ENCODE measurements at places on chromosomes 5 and 9. TPM values are rescaled to one million over a fixed set of nuclear protein-coding genes. Genes with fewer than 3 reads are reported as not detected.

- no peak for DNase-seq
These were observed 30.8 kb downstream of the ACSL6 start for GRCh38 chr5:131980696-131981095.

GRCh38 chr9:31608416-31608815 is 776.0 kb upstream of the ACO1 start:
- no peak for DNase-seq

GRCh38 chr5:178223196-178223773 is 9.3 kb downstream of the PHYKPL start:
- DNase-seq: no peak

PPP2R2B gene
- 1.3 TPM for total RNA-seq

- DNase-seq: no peak
These were observed 42.3 kb downstream of the NSUN2 start for GRCh38 chr5:6590581-6590980.

- no peak for DNase-seq
These were observed 214.9 kb downstream of the PLK2 start for GRCh38 chr5:58244819-58245475.

GRCh38 chr9:130756455-130757152 is 63.0 kb downstream of the EXOSC2 start:
- no peak for DNase-seq

DNA sequence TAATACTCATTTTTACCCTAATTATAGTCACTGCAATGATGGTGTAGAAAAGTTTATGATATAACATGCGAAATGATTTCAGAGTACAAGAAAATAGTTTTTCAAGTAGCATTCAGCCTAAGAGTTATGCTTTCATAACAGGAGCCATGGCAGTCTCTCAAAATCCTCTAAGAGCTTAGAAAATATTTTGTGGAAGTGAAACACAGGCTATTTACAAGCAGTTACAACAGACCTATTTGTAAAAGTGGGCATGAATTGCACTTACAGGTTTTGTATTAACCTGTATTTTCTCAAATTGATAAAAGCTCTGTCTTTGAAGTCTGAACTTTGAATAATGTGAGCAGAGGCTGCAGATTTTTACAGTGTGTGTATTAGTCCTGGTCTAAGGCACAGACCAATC is 523.3 kb downstream of the LRRC70 start:
- DNase-seq: no peak

GRCh38 chr9:3018691-3019230 is 174.9 kb upstream of the PUM3 start:
- no peak for DNase-seq

DNA sequence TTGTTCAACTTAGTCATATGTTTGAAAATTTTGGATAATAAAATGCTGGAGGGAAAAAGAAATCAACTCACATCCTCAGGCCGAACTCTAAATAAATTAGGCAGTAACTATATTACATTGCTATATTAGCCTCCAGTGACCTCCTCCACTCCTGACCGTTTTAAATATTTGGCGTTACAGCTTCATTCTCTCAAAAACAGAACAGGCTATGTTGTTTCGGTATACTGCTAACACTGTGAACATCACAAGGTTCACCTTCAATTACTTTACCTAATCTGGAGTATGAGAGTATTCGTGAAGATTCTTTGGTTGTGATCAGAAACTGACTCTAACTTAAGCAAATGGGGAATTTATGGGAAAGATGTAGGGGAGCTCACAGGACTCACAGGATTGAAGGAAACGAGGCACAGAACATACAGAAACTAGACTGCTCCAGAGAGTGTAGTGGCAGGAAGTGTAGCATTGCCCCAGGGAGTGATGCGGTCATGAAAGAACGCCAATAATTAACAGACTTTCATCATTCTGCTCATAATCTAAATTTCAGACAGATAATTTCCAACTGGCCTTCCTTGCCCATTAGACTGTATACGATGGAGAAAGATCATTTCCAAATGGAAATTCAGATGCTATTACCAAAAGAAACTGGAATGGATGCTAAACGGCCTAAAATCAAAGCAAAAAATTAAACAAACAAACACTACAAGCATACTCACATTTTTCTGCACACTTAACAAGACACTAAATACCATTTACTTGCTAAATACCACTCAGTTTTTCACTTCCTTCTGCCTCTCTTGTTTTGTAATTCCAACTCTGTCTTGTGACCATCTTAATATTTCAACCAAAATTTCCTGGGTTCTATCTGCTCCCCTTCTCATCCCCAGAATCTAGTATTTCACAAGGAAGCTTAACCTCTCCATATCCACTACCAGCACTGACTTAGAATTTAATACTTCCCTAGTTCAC is 110.1 kb upstream of the LPAR1 start:
- DNase-seq: no peak

- no peak for DNase-seq
These were observed 1.6 kb downstream of the GRK6 start for GRCh38 chr5:177427919-177428573.

- no peak for DNase-seq
These were observed 63.2 kb upstream of the ELL2 start for GRCh38 chr5:96024683-96025475.

TAS2R1 gene
- total RNA-seq: not detected

GRCh38 chr9:122389799-122390481 is 19.1 kb downstream of the PTGS1 start:
- DNase-seq: no peak

- DNase-seq: peak; percentile 19
These were observed 6.0 kb upstream of the RXRA start for GRCh38 chr9:134320126-134320867.

DNA sequence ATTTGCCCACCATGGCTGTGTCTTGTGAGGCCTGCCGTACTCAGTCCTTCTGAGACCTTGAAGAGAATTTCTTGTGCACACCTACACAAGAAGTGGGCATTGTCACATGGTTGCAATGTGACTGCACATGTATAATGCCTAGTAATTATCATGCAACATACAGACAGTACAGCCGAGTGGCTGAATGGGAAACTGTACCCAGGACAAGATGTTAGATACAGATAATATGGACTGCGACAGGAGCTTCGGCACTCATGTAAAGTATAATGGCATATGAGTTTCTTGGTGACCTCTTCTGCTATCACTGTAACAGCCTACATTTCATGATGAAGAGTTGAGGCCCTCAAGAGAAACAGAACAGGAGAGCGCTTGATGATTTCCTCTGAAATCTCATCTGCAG is 4.8 kb upstream of the PRKACG start:
- no peak for DNase-seq

DNA sequence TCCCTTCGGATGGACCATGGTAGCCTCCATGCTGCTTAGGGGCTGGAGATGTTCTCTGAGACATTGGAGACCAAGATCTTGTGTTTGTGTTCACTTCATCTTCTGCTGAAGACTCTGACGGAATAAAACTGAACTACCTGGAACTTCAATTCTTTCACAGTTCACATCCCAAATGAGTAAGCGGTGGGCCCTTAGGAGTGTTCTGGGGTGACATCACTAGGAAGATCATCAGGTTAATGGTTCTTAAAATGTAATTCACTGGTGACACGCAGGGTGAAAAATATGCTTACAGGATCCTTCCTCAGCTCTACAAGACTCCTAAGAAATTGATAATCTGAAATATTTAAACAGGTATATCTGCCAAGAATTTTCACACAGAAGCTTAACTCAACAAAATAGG is 561.5 kb downstream of the SEMA5A start:
- DNase-seq: no peak

GRCh38 chr5:124922255-124922975 is 176.0 kb upstream of the ZNF608 start:
- DNase-seq: no peak

PCDHA2 gene
- not detected for total RNA-seq

DNA sequence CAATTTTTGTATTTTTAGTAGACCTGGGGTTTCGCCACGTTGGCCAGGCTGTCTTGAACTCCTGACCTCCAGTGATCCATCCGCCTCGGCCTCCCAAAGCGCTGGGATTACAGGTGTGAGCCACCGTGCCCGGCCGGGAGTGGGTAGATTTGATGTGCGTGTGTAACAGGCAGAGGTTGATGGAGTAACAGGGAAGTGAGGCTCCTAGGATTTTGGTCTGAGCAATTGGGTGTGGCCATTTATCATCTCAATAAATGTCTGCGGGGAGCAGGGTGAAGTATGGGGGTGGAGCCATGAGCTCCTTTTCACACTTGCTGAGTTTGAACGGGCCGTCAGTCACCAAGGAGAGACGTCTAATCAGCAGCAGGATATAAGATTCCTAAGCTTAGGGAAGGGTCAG is 1.2 kb upstream of the REXO4 start:
- no peak for DNase-seq
